ENCODE measurements at places on chromosomes 2 and 18. TPM values are rescaled to one million over a fixed set of nuclear protein-coding genes. Genes with fewer than 3 reads are reported as not detected.

The ACMSD gene
- not detected for total RNA-seq

DNA sequence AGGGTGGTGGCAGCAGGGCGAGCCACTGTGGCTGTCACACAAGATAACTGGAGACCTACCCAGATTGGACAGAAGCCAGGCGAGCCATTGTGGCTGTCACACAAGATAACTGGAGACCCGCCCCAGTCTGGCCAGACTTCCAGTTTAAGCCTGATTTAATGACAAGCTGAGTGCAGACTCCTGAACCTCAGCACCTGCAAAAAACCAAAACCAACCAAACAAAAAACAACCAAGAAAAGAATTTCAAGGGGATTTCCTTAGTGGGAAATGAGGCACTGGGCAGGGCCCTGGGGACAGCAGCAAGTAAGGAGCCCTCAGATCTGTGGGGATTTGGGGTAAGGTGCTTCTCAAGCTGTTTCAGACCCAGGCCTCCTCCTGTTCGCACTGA lies 95.2 kb upstream of the BOD1L2 start:
- no peak for DNase-seq

The COBLL1 gene
- total RNA-seq: 2.6 TPM

The RFTN2 gene
- 3.4 TPM for total RNA-seq

DNA sequence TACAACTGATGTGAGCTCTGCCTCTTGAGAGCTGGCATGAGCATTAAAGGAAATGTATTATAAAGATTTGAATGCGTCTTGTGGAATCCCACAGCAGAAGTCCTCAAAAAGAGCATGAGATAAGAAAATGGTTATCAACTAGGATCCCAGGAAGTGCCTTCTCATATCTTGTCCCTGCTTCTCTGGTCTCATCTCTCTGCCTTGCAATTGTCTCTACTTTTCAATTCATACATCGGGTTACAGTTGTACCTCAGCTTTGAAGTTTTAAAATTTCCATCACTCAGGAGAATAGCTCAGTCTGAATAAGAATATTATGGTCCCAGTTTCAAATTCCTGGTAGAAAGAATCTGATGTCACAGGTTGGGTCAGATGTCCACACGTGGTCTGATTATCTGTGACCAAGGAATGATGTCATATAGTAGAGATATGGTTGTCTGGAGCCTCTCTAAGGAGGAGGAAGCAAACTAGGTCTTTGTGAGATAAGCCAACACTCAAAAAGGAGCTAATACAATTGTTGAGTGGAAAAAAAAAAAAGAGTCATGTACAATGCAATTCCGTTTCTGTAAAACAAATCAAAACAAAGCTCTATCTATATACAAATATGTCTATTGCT lies 21.7 kb upstream of the CCDC88A start:
- DNase-seq: no peak

DNA sequence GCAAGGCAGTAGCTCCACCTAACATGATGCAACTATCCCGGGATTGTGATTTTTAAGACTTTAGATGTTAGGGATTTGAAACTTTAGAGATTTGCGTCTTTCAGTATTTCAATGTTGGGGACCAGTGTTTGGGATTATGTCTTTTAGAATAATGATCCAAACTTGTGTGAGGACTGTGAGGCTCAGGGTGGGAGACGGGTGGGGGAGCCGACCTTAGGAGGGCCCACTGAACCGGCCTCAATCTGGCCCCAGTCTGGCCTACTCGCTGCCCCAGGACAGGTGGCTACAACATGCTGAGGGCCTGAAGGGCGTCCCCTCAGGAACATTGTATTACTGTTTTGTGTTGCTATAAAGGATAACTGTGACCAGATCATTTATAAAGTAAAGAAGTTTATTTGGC lies 10.7 kb downstream of the AMER3 start:
- no peak for DNase-seq

The RFX8 gene
- not detected for total RNA-seq
